ENCODE measurements at places on chromosomes 5 and 9. TPM values are rescaled to one million over a fixed set of nuclear protein-coding genes. Genes with fewer than 3 reads are reported as not detected.

The EDIL3 gene
- total RNA-seq, result 101 TPM

- peaks cover 11% of the 10 kb centered on the region for H3K4me1 ChIP-seq
- no peaks in the 10 kb centered on the region for H3K36me3 ChIP-seq
- peak; percentile 72 for DNase-seq
- H3K4me3 ChIP-seq, result no peak overlapping the region
- H3K27ac ChIP-seq, result no peak overlapping the region
Measured at GRCh38 chr5:98635656-98636055, 137.8 kb upstream of the RGMB start.

- no peak overlapping the region for H3K4me3 ChIP-seq
- H3K36me3 ChIP-seq, result no peaks in the 10 kb centered on the region
- H3K4me1 ChIP-seq, result no peaks in the 10 kb centered on the region
- H3K27me3 ChIP-seq, result no peaks in the 10 kb centered on the region
Measured at GRCh38 chr5:80541392-80541791, 28.7 kb downstream of the ANKRD34B start.

DNA sequence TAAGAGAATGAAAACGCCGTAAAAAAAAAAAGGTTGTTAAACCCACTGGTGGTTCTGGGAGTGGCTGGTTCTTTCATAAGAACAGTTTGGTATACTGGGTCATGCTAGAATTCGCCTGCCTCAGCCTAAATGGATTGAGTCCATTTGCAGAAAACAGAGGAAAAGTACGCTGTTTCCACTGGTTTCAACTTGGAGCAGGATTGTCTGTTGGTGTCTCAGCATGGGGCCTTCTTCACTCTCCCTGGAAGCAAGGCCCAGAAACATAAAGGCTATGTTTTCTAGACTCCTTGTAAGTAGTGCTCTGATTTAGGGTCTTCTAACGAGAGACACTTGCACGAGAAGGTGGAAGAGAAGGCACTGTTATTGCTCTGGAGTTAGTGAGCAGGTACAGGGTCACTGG is 116.9 kb upstream of the MTAP start:
- no peak overlapping the region for H3K4me3 ChIP-seq
- H3K36me3 ChIP-seq, result no peaks in the 10 kb centered on the region
- peaks cover 32% of the 10 kb centered on the region for H3K4me1 ChIP-seq
- H3K27ac ChIP-seq, result no peak overlapping the region
- no peak for DNase-seq
- H3K27me3 ChIP-seq, result no peaks in the 10 kb centered on the region

The TMEM232 gene
- total RNA-seq, result 0.56 TPM

DNA sequence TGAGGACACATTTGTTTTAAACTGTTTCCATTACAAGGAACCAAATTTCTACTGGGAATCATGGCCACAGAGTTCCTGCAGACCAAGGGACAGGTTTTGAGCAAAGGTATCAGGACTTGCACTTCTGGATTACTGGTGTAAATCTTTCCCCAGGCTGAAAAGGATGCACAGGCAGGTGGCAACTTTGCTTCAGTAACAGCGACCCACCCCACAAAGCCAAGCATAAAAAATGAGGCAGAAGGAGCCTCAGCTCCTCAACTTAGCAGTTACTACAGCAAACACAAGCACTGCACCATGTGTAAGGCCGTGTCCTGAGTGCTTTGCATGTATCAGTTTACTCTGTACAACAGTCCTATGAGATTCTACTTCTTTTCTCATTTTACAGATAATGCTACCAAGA is 251.9 kb downstream of the EBF1 start:
- H3K36me3 ChIP-seq, result no peaks in the 10 kb centered on the region
- no peaks in the 10 kb centered on the region for H3K4me1 ChIP-seq
- no peak overlapping the region for H3K27ac ChIP-seq
- H3K27me3 ChIP-seq, result no peaks in the 10 kb centered on the region

GRCh38 chr5:124453221-124454051 is 293.0 kb downstream of the ZNF608 start:
- 0 out of 2 replicates have a peak overlapping the region, but pooled peaks have one; percentile 34 for H3K27ac ChIP-seq
- peak; percentile 89 for DNase-seq
- peaks cover 16% of the 10 kb centered on the region for H3K4me1 ChIP-seq
- H3K4me3 ChIP-seq, result no peak overlapping the region

- DNase-seq, result no peak
- H3K27ac ChIP-seq, result no peak overlapping the region
- no peaks in the 10 kb centered on the region for H3K36me3 ChIP-seq
- no peaks in the 10 kb centered on the region for H3K27me3 ChIP-seq
Measured at GRCh38 chr5:126794157-126794828, 17.4 kb downstream of the LMNB1 start.

GRCh38 chr5:97009212-97009898 is 73.5 kb downstream of the LNPEP start:
- H3K27me3 ChIP-seq, result no peaks in the 10 kb centered on the region
- no peak for DNase-seq
- H3K4me1 ChIP-seq, result no peaks in the 10 kb centered on the region
- 0 out of 2 replicates have a peak, but pooled peaks cover 3% of the 10 kb centered on the region for H3K36me3 ChIP-seq

The FAM221B gene
- total RNA-seq, result not detected

GRCh38 chr5:26054594-26054993 is 983.8 kb downstream of the CDH9 start:
- H3K4me3 ChIP-seq, result no peak overlapping the region
- no peaks in the 10 kb centered on the region for H3K4me1 ChIP-seq
- H3K36me3 ChIP-seq, result no peaks in the 10 kb centered on the region
- no peaks in the 10 kb centered on the region for H3K27me3 ChIP-seq
